ENCODE measurements at places on chromosomes 6 and 20.
A peak's percentile ranks its signal among the peaks of the same experiment; 100 is the strongest.

DNA sequence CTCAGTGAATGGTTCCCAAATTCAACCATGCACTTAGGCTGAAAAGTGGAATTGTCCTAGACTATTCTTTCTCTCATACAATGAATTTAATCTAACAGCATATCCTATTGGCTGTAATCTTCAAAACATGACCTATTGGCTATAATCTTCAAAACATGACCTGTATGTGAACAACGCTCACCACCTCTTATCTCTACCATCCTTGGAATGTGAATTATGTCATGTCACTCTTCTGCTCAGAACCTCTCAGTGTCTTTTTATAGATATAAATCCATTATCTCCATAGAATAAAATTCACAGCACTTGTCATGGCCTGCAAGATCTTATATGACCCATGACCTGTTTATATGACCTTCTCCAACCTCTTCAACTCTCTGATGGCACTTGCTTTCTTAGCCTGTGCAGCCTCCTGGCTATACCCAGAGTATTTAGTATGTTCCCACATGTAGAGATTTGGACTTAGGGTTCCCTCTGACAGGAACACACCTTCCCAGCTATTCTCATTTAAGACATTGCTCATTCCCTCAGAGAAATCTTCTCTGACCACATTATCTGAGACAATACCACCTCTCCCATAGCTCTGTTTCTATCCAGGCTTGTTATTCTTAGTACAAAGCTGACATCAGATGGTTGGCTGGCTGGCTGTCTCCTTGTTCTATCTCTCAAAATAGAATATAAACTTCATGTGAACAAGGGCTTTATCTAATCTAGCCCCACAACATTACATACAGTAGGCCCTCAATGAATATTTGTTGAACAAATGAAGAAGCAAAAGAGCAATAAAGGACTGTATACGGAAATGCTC, 275.0 kb upstream of the PREP start:
- DNase-seq: no peak

DNA sequence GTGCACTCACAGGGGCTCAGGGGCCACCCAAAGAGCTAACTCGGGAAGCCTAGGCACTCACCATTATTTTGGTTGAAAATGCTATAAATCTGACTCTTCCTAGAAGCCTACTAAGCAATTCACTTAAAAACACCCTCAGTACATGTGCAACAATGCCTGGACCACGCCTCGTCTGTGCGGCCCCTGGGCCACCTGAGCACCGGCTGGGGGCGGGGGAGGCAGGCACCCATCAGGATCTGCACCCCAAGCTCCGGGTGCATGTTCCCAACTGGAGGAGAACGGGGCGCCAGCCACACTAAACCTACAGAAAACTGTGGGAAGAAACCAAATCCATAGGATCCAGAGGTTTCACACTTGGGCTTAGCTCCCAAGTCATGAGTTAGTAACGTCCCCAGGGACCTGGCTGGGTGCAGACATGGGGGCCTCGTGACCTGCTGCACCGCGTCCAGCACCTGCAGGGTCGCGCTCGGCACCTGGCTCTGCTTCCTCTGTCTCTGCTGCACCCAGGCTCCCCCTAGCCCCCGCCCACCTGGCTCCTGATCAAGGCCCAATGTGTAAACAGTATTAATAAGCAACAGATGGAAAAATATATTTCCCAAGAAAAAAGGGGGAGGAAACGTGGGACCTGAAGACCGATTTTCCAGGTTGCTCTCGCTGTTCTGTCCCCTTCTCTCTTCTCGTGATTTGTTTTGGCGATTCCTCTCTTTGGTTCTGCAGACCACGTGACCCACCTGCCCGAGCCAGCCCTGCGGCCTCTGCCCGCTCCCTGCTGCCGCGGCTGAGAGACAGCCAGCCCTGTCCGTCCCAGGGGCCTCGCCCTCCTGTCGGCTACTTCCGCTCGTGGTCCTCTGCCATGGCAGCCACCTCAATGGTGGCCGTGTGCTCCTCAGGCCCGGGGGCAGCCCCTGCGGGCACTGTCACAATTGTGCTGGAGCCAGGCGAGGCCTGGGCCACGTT, 15.5 kb upstream of the HELZ2 start:
- no peak for DNase-seq

DNA sequence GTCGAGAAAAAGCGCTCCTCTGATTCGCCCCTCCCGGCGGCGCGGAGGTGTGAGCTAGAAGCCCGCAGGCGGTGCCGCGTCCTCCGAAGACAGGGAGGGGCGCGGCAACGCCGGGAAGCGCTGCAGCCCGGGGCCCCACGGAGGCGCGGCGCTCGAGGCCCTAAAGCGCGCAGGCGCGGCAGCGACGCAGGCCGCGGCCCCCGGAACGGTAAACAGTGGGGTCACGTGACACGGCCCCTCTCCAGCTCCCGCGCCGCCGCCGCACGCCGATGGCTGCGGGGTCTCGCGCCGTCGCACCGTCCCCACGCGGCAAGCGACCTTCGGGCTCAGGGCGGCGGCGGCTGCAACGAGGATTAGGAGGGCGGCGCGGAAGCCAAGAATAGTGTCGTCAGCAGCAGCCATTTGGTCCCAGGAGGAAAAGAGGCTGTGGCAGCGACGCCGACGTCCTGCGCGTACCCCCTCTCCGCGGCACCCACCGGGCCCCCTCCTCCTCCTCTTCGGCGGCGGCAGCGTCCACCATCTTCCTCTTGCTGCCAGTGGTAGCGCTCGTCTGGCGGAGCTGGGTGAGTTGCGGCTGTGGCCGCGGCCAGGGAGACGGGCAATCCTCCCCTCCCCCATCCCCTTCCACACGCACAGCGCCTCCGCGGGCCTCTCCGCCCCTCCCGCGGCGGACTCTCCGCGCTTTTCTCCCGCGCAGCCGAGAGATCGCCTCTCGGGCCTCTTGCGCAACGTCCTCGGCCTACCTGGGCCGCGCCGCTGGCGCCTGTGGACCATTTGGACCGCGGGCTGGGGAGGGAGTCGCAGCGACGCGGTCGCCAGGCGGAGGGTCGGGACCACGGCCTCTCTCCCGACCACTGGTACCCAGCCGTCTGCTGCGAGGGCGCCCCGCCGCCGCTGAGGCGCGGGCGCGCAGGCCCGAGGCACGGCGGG, at the start of gene PHF3:
PHF3 (plus strand) TSS at position 215 of the 930 bp plus-strand sequence. CDS start 10,750 bp downstream, outside the sequence.
- DNase-seq: peak; percentile 76

DNA sequence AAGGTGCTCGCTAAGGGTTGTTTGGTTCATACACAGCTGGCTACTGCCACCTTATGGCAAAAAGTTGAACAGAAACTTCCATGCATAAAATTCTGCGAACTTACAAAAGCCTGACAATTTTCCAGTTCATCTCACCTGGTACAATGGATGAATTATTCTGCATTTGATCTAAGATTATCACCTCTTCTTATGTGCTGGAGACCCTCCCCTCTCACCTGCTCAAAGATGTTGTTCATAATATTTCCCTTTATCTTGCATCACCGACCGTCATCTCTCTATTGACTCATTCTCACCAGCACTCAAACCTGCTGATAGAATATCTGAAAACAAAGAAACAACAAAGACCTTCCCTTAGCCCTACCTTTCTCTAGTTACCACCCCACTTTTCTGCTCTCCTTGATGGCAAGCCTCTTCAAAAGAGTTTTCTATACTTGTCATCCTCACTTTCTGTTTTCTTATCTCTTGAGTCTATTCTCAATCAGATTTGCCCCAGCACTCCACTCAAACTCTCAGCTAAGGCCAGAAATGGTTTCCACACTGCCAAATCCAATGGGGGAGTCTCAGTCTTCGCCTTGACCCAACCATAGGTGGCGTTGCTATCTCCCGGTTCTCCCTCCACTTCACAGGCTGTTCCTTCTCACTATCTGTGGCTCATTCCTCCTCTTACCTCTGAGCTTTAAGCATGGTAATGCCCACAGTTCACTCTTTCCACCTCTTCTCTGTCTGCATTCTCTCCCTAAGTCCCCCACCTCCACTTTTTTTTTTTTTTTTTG, 25.8 kb downstream of the SNRNP48 start:
- DNase-seq: no peak

DNA sequence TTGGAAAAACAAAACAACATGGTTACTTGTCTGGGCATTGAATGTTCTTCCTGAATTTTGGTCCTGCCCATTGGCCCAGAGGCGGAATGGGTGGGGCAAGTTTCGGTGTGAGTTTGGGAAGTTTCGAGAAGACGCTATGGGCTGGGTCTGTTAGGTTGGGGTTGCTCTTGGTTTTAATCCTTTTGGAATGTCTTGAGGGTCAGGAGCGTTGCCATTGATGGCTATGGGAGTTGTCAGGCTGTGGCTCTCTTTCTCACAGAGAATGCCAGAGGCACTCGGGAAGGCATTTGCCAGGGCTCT, 135.0 kb downstream of the LRRC1 start:
- no peak for DNase-seq

DNA sequence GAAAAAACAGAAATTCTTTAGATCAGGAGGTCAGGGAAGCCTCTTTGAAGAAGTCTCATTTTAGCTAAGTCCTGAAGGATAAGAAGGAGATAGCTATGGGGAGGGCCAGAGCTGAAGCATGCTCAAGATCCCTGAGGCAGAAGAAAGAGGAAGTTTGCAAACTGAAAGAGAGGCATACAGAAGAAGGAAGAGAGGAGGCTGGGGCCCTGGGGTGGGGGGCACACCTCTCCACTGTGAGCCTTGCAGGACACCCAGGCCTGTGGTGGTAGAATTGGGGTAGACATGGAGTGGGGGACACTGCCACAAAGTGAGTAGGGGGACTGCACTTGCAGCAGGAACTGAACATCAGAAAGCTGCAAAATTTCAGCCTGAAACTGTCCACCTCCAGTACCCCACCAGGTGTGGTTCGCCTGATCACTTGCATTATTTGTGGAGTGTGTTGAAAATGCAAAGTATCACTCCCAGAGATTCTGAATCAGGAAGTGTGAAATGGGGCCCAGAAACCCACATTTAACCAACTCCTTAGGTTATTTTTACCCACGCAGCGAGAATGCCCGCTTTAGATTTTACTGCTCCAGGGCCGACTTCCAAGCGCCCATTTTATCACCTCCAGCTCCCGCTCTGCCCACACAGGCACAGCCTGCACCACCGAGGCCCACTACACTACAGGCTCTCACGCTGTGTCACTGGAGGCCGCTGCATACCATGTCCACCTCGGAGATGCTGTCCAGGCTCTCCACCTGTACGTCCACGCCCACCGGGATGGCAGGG, 44.0 kb downstream of the GABRR2 start:
- DNase-seq: no peak

- no peak for DNase-seq
Observed at GRCh38 chr6:21321076-21321475, 272.5 kb upstream of the SOX4 start.

- no peak for DNase-seq
Observed at GRCh38 chr20:63435552-63435951, 36.9 kb downstream of the KCNQ2 start.

GRCh38 chr20:50655311-50655880, 35.9 kb downstream of the RIPOR3 start:
- DNase-seq: no peak

- no peak for DNase-seq
Observed at GRCh38 chr6:65155083-65155482, 551.9 kb downstream of the EYS start.

DNA sequence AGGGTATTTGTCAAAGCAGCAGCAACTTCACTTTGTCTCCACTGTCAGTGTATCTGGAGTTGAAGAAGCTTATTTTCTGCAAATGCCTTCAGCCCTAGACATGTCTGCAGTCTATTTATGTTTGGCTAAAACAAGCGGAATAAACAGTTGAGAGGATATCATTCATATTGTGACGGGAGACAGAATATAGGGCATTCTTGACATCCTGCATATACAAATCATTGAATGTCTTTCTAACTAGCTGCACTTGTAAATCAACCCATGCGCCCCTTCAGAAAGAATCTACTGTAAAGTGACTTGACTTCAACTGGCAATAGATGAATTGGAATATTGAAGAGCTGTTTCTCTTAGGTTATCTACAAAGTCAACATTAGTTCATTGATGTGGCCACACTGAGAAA, 258.9 kb downstream of the TSHZ2 start:
- no peak for DNase-seq

DNA sequence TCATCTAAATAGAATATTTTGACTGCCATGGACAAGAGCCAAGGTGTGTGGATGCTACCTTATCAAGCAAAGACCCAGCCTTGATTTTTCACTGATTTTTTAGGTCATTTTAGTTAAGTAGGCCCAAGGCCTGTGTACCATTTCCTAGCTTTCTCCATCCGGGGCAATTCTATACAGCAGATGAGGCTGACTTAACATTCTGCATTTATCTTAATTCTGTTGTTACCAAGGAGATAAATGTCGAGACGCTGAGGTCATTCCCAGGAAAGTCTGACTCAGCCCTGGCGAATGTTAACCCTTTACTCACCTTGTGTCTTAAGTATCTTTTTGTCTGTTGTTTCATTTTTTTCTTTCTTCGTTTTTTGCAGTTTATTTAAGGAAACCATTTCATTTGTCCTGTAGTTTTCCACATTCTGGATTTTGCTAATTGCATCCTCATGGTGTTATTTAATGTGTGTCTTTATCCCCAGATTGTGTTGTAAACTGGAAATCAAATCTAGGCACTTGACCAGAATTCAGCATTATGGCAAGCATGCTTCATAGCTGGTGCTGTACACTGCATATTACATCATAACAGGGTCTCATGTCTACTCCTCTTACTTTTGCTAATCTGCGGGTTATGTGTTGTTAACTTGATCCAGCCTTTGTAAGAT, 277.0 kb downstream of the CDKAL1 start:
- peak; percentile 7 for DNase-seq

DNA sequence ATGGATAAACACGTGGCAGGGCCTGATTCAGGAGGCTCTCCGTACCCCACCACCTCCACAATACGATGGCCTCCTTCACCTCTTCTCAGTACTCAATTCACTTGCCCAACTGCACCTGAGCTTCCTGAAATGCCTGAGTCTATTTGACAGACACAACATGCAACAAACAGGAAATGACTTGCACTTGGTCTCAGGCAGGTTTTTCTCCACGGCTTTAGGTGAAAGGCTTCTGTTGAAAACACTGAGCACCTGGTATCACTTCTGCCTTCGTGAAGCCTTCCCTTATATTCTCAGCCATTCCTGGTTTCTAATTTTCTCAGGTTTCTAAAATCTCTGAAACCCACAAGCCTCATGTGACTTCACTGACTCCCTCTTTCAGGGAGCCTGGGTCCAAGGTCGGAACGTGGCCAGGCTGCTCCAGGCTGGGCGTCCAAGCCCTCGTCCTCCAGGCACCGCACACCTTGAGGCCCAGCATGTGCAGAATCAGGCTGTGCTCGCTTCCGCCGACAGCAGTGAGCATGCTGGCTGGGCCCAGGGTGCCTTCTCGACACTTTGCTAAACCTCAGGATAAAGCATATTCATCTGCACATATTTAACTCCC, 34.7 kb downstream of the TAF4 start:
- DNase-seq: no peak

DNA sequence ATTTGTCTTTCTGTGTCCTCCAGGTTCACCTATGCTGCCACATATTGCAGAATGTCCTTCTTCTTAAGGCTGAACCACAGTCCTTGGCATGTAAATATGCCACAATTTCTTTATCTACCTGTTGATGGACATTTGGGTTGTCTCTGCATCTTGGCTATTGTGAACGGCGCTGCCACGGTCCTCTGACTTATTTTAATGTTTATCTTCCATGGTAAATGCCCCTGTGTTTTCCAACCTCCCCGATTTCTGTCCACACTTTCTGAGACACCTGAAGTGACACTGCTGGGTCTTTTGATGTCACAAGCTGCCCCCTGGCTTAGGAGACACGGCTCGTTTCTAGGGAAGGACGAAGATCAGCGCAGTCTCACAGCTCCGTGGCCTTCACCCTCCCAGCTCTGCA, 128.3 kb upstream of the PDE10A start:
- DNase-seq: no peak
